ENCODE measurements at places on chromosomes 16 and 17.

DNA sequence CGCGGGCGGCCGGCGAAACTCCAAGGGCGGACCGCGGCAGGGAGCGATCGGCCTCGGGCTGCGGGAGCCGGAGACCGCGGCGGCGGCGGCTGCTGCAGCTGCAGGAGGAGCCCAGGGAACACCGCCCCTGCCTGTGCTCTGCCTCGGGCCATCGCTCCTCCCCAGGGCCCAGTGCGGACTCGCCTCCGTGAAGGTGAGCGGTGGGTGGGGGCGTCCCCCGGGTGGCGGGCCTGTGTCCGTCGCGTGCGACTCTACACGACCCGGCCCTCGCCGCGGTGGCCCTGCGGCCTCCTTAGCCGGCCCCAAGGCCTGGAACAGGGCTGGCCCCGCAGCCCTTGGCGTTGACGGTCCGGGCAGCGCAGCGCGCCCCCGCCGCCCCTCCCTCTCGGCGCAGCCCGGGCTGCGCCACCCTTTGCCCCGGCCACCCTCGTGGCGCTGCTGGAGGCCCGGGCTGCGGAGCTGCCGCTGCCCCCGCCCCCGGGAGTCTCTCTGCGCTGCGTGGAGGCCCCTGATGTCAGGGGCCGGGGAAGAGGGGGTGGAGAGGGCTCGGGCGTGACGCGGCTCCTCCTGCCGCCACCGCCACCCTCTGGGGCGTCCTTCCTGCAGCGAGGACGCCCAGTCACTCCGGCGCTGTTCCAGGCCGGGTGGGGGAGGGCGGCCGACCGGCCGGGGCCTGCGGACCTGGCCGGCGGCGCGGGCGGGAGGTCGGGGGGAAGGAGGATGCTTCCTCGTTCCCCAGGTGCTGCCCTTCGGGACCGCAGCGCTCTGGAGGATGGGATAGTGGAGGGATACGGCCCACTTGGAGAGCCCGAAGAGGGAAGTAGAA, 485 bp downstream of the DYNLL2 start:
- peak; percentile 50 for DNase-seq

GRCh38 chr17:41329279-41329948, 13.9 kb upstream of the KRTAP17-1 start:
- DNase-seq, result peak; percentile 64

DNA sequence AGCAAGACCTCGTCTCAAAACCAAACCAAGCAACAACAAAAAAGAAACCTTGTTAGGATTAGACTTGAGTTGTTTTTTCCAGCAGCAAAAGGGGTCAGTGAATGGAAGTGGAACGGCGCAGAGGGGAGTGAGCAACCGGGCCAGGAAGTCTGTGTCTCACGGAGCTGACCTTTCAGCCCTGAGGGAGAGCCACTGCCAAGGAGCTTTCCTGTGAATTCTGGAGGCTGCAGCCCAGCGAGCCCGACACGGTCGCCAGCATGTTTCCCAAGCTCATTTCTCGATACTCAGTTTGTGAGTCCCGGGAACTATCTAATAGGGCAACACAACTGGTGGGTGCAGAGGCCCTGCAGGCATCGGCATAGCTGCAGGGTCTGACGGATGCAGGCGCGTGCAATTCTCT, 19.6 kb downstream of the TELO2 start:
- no peak for DNase-seq

DNA sequence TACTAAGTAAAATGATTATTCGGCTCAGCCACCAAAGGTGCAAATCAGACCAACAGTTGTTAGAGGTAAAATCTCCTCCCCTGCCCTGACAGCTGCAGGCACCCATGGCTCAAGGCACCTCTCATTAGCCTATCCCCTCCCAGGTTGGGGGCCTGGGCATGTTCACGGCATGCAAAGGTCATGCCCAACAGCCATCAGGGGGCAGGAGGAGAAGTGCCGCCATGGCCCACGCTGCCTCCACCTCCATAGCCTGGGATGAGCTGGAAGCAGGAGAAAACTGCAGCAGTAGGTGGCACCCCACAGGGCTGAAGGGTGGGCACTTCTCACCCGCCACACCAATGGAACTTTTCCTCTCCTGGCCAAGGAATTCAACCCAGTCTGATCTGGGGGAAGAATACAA, 146.4 kb upstream of the COX10 start:
- no peak for DNase-seq

GRCh38 chr17:22599322-22599721, 907.0 kb downstream of the KCNJ18 start:
- no peak for DNase-seq

GRCh38 chr16:58290861-58291260, 4.0 kb downstream of the PRSS54 start:
- DNase-seq, result no peak

DNA sequence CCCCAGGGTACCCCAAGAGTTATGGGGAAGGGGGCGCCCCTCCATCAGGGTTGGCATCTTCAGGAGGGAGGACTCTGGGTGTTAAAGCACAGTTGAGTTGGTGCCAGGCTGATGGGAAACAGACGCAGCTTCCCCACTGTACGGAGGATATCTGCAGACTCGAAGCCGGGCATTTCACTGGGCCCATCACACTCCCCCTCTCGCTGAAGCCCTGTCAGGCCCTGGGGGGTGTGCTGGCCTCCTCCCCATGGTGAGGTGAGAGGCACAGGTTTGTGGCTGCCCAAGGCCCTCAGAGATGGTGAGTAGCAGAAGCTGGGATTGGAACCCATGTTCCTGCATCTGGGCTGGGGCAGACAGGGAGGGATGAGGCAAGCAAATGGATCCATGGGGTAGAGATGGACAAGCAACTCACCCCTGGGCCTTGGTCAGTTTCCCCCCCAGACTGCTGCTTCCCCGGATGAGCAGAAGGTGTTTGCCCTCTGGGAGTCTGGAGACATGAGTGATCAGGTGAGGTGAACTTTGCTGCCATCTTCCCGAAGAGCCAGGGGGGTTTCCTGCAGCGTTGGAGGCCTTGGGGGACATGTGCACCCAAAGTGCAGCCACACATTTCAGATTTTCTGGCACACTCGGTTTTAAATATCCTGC, 31.0 kb downstream of the POLR3E start:
- DNase-seq, result no peak
